Testis (tissue), 5 donors: ENCODE measurements at places on chromosomes 12 and 14. TPM values are rescaled to one million over a fixed set of nuclear protein-coding genes. Genes with fewer than 3 reads are reported as not detected.
A peak's percentile ranks its signal among the peaks of the same experiment; 100 is the strongest.

Gene USP44
- 22.4 TPM for total RNA-seq

Gene FAM90A1
- total RNA-seq, result 1.5 TPM

Gene KRT5
- total RNA-seq, result 1.1 TPM

Gene CMA1
- total RNA-seq, result not detected

Gene TMTC1
- total RNA-seq, result 11.5 TPM

Gene IGF1
- 50.9 TPM for total RNA-seq

Gene NR1H4
- 1.3 TPM for total RNA-seq

Gene LRRC10
- not detected for total RNA-seq

DNA sequence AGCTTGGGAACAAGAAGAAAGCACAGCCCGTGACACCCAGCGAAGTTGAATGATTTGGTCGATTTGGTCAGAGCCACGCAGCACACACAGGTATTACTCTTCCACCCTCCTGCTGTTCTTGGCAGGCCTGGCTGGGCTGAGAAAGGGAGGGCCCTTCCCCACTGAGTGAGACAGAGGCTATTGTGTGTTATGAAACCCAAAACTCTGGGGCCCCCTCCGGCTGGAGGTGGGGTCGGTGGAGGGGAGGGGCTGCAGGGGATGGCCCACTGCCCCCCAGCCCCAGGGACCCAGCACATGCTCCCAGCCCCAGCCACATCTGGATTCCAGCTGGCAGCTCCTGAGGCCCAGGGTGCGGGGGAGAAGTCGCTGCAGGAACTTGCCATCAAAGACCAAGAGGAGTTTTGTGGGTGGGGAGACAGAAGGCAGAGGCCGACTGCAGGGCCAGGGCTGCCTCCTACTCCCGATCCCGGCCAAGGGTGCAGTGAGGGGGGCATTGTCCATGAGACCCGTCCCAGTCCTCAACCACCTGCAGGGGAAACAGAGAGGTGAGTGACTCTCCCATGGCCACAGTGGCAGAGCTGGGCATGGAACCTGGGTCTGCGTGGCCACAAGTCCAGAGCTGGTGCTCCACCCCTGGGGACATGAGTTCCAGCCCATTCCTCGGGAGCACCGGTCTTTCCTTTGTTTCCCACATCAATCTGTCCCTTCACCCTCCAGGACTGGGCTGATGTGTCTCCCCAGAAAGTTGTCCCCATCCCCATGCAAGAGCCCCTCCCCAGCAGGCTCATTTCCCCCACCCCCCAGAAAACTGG is 8.7 kb downstream of the TMEM119 start:
- DNase-seq, result no peak

DNA sequence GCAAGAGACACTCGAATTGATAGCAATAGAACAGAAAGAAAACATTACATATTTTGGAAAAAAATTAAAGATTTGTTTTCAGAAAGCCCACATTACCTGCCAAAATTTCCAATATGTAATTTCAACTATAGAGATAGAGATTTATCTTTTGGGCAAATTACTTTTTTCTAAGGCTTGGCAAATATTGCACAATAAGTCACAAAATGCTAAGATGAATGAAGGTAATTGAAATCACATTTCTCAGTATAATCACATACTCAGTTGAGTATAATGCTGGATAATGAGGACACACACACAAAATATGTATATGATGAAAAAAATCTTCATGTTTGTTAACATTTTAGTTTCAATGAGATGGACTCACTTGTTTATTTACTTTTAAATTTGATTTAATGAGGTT is 189.2 kb upstream of the STXBP6 start:
- no peak for DNase-seq

DNA sequence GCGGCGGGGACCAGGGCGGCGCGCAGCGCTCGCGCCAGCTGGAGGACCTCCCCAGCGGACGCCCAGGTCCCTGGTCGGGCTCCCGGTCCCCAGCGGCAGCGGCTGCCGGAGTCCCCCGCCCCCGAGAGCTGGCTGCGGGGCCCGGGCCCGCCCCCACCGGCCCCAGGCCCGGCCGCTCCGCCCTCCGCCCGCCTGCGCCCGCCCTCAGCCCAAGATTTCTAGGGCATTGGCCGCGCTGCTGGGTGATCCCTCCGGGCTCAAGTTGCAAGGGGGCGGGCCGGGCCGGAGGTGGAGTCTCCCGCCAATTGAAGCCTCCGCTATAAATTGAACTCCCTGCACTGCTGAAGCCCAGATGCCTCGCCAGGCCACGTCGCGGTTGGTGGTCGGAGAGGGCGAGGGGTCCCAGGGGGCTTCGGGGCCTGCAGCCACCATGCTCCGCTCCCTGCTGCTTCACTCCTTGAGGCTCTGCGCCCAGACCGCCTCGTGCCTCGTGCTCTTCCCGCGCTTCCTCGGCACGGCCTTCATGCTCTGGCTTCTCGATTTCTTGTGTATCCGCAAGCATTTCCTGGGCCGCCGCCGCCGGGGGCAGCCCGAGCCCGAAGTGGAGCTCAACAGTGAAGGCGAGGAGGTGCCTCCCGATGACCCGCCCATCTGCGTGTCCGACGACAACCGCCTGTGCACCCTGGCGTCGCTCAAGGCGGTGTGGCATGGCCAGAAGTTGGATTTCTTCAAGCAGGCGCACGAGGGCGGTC is at the start of gene DIO3:
Gene DIO3 (plus strand): TSS at position 351 of the 752 bp plus-strand sequence.
- no peak for DNase-seq

DNA sequence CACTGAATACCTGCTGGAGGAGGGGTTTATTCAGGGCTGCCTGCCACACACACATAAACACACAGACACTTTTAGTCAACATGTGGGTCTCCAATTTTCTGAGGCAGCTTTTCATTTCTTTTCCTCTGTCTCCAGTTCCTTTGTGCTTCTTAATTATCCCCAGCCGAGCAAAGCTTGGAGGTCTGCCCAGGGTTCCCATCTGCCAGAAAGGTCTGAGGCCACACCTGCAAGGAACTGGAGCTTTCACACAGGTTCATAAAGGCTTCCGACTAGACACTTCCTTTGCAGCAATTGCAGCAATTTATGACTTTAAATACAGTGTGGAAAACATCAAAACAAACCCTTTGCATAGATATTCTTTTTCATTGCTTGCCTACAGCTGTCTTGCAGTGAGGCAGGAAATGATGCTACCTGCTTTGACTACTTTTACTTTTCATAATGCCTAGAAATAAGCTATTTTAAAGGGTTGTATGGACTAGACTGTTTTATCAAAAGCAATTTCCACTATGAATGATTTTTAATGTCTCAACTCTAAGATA is 1318.9 kb downstream of the AACS start:
- no peak for DNase-seq

DNA sequence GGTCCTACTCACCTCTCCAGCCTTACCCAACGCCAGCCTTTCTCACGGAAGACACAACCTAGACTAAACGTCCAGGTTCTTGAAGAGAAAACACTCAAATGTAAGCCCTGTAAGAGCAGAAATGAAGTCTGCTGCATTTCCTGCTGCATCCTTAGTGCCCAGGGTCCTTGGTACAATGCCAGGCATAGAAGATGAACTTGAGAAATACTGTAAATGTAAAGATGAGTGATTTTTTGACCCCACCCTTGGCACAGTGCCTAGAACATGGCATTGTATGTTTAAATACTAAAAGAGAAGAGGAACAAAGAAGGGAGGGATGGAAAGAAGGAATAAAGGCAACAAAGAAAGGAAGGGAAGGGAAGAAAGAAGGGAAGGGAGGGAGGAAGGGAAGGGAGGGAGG is 514.6 kb downstream of the MED13L start:
- no peak for DNase-seq

DNA sequence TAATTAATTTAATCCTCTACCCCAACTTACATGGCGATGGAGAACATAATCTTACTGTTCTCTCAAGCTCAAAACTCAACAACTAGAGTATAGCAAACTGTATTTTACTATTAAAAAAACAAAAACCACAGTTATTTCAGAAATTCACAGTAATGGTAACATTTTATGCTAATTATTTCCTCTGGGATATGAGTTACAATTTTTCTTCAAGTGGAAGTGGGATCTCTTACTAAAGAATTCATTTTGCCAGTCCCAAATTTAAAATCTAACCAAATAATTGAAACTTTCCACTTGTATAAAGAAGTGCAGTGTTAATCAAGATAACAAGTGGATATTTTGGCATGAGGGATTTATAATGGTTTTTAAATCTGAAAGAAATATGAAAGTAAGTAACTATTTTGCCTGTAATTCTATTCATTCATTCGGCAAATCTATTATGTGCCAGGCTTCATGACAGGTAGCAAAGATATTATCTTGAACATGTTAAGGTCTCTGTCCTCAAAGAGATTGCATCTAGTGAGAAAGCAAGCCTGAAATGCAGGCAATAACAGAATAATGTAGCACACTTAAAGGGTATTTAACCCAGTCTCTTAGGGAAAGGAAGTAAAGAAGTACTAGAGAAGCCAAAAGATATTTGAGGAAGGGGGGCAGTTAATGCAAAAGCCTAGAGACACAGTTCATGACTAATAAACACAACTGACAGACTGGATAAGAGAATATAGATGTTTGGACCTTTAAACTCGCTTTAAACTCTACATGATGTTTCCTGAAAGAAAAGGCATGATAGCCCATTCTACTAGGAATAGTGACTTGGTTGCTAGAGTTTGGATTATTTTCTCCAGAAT is 44.0 kb downstream of the TAOK3 start:
- DNase-seq, result no peak

DNA sequence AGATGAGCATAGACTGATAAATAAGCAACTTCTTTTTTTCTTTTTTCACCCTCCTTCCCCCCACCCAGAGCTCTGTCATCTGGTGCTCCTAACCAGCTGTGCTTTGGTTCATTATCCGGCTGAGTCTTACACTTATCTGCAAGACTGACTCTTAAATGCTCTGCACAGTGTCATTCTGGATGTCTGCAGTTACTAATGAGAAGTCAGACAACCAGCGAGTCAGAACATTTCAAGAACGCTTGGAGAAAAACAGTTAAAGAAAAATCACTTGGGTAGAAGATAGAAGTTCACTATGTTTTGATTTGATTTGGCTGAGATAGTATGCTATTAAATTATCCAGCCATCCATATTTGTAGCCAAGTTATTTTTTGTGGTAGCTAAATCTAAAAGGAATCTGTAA is 328.9 kb upstream of the PRICKLE1 start:
- DNase-seq, result no peak

DNA sequence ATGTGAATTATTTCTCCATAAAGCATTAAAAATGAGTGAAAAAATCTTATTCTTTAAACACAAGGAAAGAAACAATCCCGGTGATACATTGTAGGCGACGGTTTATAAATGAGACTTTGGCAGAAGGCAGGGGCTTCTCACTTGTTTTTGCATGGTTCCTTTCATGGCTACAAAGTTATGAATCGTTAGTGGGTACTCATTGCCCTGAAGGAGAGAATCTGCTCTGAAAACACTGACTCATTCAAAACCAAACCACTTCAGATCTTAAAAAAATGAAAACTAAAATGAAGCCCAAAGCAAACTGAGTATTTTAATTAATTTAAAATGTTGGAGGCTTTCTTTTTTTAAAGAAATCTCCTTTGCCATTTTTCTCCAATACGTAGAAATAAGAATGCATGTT is 41.4 kb upstream of the AMIGO2 start:
- no peak for DNase-seq

GRCh38 chr12:70559390-70559789 is 77.8 kb downstream of the PTPRB start:
- no peak for DNase-seq

GRCh38 chr12:116434155-116435011 is 124.8 kb upstream of the MAP1LC3B2 start:
- DNase-seq, result peak; percentile 51

DNA sequence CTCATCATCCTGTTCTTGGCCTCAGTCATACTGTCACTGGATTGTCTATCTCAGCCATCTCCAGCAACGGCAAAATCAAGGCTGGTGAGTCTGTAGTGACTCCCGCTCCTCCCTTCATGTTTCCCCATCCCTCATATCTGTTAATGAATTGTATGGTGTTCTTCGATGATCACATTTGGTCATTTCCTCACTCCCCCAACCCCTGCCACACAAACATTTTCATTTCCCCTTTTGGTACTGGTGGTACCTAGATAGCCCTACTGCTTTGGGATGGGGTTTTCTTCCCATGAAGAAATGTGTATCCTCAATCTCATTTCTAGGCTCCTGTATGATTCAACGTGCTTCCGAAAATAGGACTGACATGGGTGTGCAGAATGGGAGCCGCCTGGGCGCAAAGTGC is 2.7 kb upstream of the KLHL33 start:
- DNase-seq, result no peak

DNA sequence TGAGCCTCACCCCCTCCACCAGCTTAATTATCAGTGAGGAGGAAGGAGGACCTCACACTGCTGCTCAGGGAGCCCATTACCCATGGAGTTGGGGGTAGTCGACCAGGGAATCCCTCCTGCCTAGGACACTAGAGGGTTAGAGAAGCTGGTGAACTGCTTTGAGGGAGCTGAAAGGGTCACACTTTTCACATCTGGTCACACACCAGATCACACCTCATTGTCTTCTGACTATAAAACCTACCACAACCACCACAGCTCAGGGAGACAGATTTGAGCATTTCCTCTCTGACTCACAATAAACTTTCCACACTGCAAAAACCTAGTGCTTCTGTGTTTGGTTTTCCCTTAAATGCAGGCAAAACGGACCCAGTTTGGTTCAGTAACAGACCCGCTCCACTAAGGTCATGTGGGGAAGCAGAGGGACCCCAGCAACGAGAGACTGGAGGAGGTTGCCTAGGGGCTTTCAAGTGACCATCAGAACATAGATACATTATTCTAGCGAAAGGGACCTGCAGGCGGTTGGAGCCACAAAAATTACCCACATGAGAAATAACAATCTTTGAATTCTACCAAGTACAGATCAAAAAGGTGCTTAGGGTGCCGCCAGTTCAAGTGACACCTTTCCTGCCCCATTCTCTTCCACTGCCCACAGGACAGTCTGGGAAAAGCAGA is 151.4 kb upstream of the AVPR1A start:
- DNase-seq, result no peak

- no peak for DNase-seq
Observed at GRCh38 chr12:123949770-123950165, 22.9 kb downstream of the CCDC92 start.

- DNase-seq, result peak; percentile 85
Observed at GRCh38 chr12:48795550-48796455, 6.9 kb upstream of the ADCY6 start.

GRCh38 chr12:9906873-9907272 is 25.3 kb downstream of the CLEC2A start:
- no peak for DNase-seq

GRCh38 chr12:128745772-128746689 is 77.7 kb downstream of the SLC15A4 start:
- no peak for DNase-seq

- no peak for DNase-seq
Observed at GRCh38 chr14:85190251-85190650, 339.7 kb upstream of the FLRT2 start.

GRCh38 chr12:51009056-51009440 is 17.1 kb downstream of the SLC11A2 start:
- peak; percentile 90 for DNase-seq

DNA sequence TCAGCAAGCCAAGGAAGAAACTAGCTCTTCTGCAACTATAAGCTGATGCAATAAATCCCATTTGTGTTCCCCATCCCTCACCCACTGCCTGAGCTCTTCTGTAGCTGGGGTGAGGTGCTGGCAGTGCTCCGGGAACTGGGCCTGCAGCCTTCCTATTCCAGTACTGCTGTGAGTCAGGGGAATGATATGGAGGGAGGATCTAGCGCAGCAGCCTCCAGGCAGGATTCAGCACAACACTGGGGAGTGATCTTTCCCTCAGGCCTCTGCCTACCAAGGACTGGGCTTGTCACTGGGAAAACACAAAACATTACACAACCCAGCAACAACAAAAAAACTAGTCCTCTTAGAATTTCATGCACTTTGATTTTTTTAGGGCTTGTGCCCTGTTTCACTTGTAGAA is 58.7 kb downstream of the ST8SIA1 start:
- DNase-seq, result peak; percentile 48
